HTR-8/SVneo (cell line): ENCODE measurements at places on chromosomes 16 and 17.

DNA sequence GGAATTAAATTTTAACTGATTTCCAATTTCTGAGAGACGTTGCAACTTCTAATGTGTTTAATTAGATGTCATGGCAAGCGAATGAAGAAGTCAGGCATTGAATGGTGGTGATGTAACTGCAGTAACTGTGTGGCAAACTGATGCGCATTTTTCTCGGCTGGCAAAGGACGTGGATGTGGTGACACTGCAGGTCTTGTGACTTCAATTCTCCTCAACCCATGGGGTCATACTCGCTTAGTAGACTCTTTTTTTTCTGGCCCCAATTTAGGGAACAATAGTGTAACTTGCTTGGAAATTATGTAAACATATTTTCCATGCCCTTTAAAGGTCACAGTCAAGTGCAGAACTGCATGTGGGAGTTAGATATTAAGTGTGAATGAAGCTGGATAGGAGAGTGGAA lies 1.9 kb upstream of the FAM20A start:
- no peak for DNase-seq

- DNase-seq = no peak
These were observed 11.8 kb upstream of the SMPD3 start for GRCh38 chr16:68460067-68460466.

DNA sequence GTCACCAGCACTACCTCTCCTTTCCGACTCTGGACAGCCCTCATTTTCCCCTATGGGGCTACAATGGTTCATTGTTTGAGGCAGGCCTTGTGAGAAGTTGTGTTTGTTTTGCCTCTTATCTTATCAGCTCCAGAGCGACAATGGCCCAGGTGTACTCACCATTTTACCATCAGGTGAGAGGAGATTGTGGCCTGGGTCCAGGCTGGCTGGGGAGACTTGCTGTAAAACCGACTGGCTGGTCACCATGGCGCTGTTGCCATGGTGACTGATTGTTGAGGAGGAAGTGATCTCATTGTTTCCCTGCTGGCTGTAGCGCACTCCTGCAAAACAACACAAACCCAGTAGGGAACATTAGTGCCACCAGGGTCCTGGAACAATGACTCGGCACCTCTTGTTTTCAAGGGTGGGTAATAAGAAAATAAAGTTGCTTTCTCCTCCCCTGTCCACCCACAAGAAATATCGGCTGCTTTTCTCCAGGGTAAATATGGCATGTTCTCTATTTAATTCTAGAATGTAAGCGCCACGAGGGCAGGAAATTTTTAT lies 34.4 kb downstream of the HNF1B start:
- no peak for DNase-seq

DNA sequence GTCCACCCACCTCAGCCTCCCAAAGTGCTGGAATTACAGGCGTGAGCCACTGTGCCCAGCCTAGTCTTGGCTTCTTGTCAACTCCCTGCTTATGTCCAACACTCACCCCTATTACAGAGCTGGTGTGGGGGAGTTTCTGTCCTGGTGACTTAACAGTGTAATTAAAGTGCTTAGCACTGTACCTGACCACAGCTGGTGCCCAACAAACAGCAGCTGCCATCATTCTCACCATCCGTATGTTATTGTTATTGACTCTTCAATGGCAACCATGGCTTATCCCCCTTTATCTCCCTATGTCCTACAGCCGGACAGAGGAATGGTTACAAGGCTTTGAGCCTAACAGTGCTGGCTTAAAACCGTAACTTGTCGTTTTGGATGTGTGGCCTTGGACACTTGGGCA lies 17.0 kb upstream of the BRCA1 start:
- no peak for DNase-seq

GRCh38 chr17:57670769-57671569 lies 74.1 kb downstream of the CCDC182 start:
- no peak for DNase-seq

- DNase-seq = no peak
These were observed 221.5 kb downstream of the IRF8 start for GRCh38 chr16:86120201-86121192.

DNA sequence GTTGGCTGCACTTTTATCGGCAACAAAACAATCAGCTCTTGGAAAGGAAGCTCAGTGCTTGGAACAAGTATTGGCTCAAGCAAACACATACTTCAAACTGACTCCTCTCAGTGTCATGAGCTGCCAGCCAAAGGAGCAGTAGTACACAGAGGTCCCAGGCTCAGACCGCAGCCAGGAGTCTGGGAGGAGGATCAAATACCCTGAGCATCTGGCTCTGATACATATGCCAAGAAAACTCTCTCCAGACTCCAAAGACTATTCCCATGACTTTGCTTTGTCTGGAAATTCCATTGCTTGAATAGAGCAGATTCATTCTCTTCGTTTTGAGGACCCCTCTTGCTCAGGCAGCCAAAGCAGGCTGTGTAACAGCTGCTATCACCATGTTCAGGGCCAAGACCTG lies 501.6 kb upstream of the PSMD7 start:
- no peak for DNase-seq

DNA sequence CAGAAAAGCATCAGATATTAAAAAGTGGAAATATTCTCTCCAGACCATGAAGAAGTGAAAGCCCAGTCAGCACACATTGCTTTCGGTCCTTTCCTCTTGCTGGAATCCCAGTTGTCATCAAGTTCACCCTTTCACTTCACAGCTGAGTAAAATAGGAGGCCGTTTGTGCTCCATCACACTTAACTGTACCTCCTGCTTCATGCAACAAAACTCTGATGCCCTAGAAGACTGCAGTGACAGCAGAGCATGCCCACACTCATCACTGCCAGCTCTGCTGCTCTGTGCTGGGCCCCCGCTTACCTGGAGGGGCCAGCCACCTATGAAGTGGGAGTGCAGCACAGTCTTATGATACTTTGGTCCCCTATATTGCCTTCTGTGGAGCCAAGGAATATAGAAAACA lies 62.5 kb downstream of the N4BP1 start:
- no peak for DNase-seq

DNA sequence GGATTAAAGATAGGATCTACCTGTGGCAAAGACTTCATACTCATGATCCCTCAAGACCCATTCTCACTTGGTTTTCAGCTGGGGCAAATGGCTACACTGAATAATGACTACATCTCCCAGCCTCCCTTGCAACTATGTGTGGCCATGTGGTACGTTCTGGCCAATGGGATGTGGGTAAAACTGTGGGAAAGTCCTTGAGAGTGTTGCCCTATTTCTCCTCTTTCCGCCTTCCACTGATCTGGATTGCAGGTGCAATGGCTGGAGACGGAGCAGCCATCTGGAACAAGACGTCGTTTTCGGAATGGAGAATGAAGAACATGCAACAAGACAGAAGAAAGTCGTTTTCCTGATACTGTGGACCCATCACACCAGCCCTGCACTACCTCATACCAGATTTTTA lies 48.5 kb downstream of the HAPSTR1 start:
- no peak for DNase-seq

- no peak for DNase-seq
These were observed 47.4 kb upstream of the FOXJ1 start for GRCh38 chr17:76188213-76189016.

DNA sequence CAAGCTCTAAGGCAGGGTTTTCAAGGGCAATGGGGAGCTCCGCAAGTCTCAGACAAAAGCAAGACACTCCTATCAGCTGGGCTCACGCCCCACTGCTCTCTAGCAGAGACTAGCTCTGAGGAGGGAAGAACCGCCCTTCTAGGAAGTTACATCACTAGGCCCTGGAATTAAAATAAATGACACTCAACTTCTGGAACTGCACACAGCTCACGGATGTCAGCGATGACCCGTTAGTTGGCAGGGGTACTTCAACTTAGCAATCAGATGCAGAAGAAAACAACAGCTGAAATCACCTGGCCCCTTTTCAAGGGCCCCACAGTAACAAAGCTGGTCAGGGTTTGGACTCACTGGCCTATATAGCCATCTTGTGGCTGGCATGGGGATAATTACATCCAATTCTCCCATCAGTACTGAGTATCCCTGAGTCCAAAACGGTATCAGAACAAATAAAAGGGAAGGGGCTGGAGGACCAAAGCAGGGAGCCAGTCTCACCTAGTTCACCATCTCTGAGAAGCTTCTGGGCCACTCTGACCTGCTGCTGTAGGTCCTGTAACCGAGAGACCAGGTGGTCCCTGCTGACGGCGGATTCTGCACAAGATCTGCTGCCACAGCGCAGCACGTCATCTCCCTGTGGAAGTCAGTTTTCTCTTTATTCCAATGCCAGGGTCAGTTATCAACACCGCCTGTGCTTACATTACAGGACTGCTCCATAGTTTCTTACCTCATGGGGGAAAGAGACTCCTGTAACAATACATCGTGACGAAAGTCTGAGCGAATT lies 22.2 kb downstream of the SERPINF1 start:
- DNase-seq = peak; percentile 51

- no peak for DNase-seq
These were observed 12.1 kb downstream of the CUEDC1 start for GRCh38 chr17:57943140-57943539.

GRCh38 chr17:17783825-17784656 lies 52.7 kb downstream of the SREBF1 start:
- no peak for DNase-seq

- no peak for DNase-seq
These were observed 32.4 kb upstream of the POLR3E start for GRCh38 chr16:22264786-22265185.

DNA sequence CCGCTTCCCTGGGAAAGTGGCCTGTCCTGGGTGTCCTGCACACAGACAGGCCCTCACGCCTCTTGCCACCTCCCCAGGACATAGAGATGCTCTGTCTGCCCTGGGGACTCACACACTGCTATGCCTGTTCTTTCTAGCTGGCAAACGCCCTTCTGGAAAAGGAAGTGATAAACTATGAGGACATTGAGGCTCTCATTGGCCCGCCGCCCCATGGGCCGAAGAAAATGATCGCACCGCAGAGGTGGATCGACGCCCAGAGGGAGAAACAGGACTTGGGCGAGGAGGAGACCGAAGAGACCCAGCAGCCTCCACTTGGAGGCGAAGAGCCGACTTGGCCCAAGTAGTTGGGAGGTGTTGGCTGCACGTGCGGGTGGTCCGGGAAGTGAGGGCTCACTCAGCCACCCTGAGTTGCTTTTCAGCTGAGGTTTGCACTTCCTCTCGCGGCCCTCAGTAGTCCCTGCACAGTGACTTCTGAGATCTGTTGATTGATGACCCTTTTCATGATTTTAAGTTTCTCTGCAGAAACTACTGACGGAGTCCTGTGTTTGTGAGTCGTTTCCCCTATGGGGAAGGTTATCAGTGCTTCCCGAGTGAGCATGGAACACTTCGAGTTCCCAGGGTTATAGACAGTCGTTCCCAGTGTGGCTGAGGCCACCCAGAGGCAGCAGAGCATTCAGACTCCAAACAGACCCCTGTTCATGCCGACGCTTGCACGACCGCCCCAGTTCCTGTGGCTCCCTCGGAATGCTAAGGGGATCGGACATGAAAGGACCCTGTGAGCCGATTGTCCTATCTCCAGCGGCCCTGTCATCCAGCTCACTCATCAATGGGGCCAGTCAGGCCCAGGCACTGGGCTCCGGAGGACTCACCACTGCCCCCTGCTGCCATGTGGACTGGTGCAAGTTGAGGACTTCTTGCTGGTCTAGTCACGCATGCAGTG lies 3.5 kb upstream of the RPL13 start:
- peak; percentile 71 for DNase-seq
